Effector memory CD8-positive, alpha-beta T cell (primary cell): ENCODE measurements at places on chromosomes 1 and 21.
A peak's percentile ranks its signal among the peaks of the same experiment; 100 is the strongest.

DNA sequence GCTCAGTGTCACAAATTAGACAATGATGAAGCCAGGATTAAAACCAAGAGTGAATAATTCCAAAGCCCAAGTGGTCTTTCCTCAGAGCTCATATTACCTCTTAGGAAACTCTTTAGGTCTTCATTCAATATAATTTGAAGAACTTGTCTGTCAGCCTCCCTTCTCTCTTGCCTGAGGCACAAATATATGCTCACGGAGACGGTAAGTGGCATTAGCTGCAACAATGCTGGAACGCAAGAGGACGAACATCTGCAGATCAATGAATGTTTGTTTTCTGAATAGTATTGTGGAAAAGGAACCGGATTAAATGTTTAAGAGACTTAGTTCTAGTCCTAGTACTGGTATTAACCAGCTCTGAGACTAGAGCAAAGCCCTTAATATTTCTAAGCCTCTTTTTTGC lies 39.7 kb upstream of the LYST start:
- no peak for DNase-seq

- no peak for DNase-seq
Measured at GRCh38 chr21:45873418-45873817, 108.2 kb upstream of the COL6A1 start.

GRCh38 chr1:219460896-219461815 lies 151.7 kb downstream of the ZC3H11B start:
- no peak for DNase-seq

DNA sequence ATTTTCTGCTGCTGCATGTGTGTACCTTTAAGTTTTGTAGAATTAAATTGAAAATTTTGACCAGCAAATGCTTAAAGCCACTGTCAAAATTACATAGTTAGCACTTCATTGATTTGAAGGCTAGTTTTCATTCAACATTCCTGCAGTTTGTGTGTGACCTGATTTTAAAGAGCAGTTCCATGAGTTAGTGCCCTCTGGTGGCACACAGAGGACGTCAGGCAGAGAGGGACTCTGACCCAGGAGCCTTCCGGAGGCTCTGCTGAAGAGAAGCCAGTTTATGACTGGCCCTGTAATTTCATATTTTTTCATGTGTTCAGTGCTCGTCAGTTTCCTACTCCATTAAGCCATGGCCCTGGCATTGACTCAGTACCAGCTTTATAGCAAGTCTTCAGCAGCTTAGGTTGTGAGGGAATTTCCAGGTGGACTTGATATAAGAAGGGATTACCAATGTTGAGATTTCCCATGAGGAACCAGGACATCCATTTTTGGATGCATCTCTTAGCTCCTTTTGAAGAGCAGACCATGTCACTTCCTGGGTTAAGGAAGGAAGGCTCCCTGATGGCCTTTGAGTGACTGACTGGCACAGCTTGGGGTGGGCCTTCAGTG lies 104.7 kb downstream of the CAMTA1 start:
- peak; percentile 12 for DNase-seq

GRCh38 chr1:191818198-191818597 lies 340.1 kb upstream of the RGS18 start:
- DNase-seq: no peak

DNA sequence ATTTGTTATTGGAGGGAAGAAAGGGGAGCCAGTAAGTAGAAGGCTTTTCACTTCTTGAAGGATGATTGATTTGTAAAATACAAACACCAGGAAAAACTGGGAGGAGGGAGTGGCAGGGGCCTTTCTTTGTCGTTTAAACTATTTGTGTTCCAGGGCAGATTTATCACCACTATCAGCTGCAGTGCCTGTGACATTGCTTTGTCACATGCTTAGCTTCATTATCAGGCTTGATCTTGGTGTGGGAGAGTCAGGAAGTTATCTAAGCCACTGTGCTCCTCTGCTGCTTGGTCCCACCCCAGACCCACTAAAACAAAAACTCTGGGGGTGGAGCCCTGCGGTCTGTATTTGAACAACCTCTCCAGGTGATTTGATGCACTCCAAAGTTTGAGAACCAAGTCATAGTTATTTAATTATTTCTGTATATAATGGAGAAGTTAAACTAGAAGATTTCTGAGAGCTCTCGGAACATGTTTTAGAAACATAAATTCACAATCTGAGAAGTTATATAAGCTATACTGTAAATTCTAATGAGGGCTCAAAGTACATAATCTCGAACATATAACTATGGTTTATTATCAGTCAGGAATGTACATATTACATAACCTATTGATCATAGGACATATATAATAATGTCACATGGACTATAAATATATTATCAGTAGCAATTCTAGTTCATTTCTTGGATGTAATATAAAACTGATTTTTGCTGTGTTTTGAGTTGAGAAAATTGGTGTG lies 87.9 kb downstream of the CDC14A start:
- DNase-seq: peak; percentile 68

- no peak for DNase-seq
Measured at GRCh38 chr1:165941531-165941930, 114.1 kb downstream of the UCK2 start.

GRCh38 chr1:29081201-29081600 lies 42.5 kb downstream of the TMEM200B start:
- DNase-seq: no peak

DNA sequence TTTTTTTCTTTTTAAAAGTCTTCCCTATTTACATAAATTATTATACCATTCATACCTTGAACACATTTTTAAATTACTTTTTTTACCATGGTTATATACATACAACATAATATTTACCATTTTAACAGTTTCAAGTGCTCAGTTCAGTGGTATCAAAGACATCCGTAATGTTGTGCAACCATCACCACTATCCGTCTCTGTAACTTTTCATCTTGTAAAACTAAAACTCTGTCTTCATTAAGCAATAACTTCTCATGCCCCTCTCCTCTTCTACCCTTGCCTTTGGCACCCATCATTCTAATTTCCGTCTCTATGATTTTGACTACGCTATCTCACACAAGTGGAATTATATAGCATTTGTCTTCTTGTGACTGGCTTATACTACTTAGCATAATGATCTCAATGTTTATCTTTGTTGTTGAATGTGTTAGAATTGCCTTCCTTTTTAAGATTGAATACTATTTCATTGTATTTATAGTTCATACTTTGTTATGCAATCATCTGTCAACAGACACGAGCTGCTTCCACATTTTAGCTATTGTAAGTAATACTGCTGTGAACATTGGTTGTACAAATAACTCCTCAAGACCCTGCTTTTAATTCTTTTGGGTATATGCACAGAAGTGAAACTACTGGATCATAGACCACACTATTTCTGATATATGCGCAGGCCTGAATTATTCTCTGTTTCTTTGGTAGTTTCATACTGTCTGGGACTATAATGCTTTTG lies 689.5 kb upstream of the NCAM2 start:
- DNase-seq: no peak

DNA sequence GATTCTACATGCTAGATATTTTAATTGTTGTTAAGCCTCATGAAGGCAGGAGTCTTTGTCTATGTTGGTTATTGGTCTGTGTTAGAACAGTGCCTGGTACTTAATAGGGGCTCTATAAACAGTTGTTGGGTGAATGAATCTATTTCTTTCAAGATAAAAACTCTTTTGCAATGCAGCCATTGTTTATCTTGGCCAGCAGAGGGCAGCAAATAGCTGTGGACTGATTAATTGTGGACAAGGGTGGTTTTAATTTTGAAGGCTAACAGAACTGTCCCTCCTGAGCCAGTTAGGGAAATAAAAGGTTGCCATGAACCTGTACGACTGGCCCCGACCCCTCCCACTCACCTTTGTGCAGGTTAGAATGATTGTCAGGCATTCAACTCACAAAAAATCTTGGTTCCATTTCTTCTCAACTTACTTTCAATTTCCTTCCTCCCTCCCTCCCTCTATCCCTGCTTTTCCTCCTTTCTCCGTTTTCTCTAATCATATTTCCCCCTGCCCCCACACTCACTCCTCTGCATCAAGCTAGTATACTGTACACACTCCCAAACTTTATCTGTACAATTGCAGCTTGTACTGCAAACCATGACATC lies 66.3 kb upstream of the DIRAS3 start:
- DNase-seq: peak; percentile 9

- no peak for DNase-seq
Measured at GRCh38 chr1:182662121-182662890, 22.1 kb downstream of the RGS8 start.

GRCh38 chr1:22711591-22712501 lies 1.2 kb downstream of the EPHB2 start:
- DNase-seq: no peak

DNA sequence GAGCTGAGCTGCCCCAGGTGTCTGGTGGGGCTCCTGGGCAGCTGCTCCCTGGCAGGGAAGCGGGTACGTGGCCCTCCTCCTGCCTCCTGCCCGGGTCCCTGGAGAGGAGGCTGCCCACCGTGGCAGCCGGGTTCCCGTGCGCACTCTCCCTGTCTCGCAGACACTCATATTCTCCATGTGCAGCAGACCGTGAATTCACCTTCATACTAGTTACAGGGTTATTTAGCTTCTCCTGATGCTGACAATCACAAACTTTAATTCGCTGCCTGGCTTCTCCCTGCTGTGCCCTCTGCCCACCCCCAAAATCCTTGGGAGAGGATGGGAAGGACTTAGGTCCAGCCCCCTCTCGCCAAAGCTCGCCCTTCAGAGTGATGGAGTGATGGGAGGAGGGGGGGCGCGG lies 95.3 kb downstream of the CASZ1 start:
- DNase-seq: no peak

DNA sequence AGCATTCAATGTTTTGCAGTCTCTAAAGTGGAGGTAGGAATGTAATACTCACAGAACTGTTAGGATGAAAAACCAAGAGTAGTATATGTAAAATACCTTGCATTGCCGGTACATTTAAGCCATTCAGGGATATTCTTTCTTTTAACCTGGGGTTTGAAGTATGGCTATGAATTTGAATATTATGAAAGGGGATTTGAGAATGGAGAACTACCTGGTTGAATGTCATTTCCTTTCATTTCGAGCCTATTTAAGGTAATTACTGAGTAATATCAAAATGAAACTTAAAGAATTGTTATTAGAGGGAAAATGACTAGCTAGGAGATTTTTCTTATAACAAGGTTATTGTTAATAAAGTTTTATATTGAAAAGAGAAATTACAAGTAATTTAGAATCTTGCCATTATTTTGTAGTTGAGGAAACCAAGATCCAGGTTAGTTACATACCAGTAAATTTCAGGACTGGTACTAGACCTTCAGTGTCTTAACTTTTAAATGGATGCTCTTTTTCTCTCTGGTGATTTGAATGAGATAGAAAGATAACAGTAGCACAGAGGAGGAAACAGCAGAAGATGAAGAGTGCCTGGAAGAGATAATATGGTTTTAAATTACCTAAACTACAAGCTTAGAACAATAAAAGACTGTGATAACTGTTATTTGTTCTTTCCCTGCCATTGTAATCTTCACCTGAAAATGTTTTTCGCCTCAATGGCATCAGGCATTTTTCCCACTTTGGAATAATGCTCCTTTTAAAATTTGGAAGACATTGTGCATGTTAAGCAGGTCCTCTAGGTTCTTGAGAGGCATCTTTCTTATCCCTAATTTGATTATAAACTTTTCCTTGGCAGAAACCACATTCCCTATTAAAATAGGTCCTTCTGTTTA lies 103.2 kb downstream of the PKN2 start:
- no peak for DNase-seq

DNA sequence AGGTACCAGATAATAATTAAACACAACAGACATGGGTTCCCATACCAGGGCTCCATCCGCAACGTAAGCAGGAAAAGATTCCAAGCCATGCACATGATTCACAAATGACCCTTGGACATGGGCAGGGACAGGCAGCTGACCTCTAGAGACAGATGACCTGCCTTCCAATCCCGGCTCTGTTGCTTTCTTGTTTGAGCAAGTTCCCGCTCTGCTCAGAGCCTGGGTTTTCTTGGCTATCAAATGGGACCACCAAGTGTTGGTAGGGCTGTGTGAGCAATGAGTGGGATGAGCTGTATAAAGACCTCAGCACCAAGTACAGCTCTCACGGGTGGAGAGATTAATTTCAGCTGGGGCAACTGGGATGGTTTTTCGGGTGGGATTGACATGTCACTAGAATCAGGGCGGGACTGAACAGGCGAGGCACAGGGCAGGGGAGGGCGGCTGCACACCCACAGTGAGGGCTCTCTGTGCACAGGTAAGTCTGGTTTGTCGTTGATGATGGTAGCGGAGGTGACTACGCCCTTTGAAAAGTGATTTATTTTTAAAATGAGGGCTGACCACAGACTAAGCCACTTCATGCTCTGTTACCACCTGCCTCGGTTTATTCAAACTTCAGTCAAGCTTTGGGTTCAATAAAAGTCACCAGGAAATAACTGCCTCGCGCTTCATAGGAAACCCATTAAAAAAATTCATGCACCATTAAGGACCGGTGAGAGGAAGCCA lies 57.5 kb upstream of the IFFO2 start:
- no peak for DNase-seq
